Myometrial cell (primary cell): ENCODE measurements at places on chromosomes 5 and 9. TPM values are rescaled to one million over a fixed set of nuclear protein-coding genes. Genes with fewer than 3 reads are reported as not detected.

The FBP2 gene
- 0.29 TPM in 1 of 2 replicates, not detected in the other for total RNA-seq

The PNPLA7 gene
- total RNA-seq = under 0.01 TPM in 1 of 2 replicates, not detected in the other

The TLR4 gene
- 23.9 and 27.5 TPM in 2 replicates for total RNA-seq

The LCN15 gene
- not detected in 2 replicates for total RNA-seq

The HSPB3 gene
- total RNA-seq = 0.53 TPM in 1 of 2 replicates, not detected in the other

The NKD2 gene
- not detected in 2 replicates for total RNA-seq

The CDKN2B gene
- total RNA-seq = 25.2 and 29.1 TPM in 2 replicates

The OR1L6 gene
- total RNA-seq = not detected in 2 replicates

The OLFML2A gene
- 14.1 and 33.0 TPM in 2 replicates for total RNA-seq

The TLE1 gene
- 22.5 and 28.5 TPM in 2 replicates for total RNA-seq

The RASEF gene
- not detected in 2 replicates for total RNA-seq

The MEIKIN gene
- not detected in 2 replicates for total RNA-seq

The GRAMD2B gene
- total RNA-seq = 22.5 and 37.9 TPM in 2 replicates

The C9orf50 gene
- total RNA-seq = not detected in 2 replicates

The RFESD gene
- total RNA-seq = 0.58 and 2.1 TPM in 2 replicates

The HTR4 gene
- total RNA-seq = not detected in 2 replicates

The ARID3C gene
- total RNA-seq = under 0.01 and 0.58 TPM in 2 replicates

The CRB2 gene
- total RNA-seq = not detected in 2 replicates

The BARX1 gene
- total RNA-seq = not detected in 2 replicates

The PDCD1LG2 gene
- total RNA-seq = 9.6 and 11.0 TPM in 2 replicates

The PCAT7 gene
- under 0.01 TPM in 1 of 2 replicates, not detected in the other for total RNA-seq

The NR5A1 gene
- not detected in 2 replicates for total RNA-seq

The IFNB1 gene
- not detected in 2 replicates for total RNA-seq

The TESK1 gene
- total RNA-seq = 14.4 and 18.6 TPM in 2 replicates

The KLF9 gene
- 43.0 and 43.4 TPM in 2 replicates for total RNA-seq
